ENCODE measurements at places on chromosomes 12 and 14.

DNA sequence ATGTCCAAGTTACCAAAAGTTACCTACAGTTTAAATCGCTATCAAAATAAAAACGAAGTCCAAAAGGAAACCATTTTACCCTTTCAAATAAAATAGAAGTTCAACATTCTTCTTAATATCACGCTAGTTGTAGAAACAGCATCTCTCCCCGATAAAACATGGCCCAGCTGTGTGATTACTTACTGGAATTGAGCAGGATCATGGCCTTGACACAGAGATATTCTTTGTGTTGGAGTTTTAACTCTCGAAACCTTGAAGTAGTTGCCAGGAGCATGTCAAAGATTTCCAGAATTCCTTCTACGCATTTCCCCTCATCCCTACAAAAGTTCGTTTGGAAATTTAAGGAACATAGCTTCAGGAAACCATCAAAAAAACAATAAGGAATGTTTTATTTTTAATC, 44.8 kb downstream of the ESR2 start:
- no peak for DNase-seq

DNA sequence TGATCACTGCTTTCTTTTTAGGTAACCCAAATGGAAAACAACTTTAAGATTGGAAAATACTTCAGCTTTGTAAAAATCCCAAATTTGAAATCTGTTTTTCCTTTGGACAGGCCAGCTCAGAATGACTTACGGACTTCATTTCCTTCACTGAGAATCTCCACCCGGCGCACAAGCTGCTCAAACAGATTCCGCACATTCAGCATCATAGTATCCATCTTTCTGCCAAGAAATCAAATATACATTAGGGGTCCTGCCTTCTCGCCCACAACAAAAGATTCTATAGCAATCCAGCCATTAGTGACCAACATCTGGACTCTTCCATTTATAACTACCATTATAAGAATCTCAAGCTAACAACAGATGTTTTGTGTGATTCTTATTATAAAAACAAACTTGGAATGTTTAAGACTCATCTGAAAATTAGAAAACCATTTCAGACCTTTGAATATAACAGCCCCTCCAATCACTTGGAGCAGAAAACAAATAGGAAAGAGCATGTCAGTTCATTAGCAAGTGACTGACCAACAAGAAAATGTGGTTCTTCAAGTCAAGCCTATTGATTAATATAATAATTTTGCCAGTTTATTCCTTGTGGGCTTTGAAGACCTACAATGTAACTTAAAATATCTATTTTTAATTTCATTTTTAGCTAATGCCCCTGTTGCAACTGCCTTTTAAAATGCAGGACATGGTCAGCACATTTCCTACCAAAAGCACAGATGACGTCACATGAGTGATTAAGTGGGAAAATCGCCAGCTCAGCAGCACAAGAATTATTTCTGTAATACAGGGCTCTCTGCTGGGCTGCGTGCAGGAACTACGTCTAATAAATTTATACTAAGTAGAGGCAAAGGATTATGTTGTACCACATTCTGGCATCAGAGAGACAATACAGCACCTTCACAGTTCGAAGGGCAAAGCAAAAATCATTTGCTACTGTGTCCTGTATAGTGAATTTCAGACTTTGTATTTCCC, 8.5 kb downstream of the RACGAP1 start:
- no peak for DNase-seq

- DNase-seq, result no peak
These were observed 28.7 kb upstream of the REP15 start for GRCh38 chr12:27667540-27667939.

DNA sequence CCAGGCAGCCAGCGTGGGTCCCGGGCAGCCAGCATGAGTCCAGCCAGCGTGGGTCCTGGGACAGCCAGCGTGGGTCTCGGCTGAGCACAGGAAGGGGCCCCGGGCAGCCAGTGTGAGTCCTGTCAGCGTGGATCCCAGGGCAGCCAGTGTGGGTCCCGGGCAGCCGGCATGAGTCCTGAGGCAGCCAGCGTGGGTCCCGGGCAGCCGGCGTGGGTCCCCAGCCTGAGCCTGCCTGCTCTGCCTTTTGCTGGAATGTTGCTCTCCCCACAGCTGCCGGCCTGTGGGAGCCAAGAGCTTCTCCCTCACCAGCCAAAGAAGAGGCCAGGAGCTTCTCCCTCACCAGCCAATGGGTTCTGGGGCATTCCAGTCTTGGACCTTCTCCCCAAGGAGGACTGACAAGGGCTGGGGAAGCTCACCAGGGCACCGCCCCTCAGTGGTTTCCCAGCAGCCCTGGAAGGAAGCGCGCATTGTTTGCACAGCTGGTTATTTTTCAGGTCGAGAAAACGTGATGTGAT, 15.0 kb upstream of the RFLNA start:
- DNase-seq, result no peak

DNA sequence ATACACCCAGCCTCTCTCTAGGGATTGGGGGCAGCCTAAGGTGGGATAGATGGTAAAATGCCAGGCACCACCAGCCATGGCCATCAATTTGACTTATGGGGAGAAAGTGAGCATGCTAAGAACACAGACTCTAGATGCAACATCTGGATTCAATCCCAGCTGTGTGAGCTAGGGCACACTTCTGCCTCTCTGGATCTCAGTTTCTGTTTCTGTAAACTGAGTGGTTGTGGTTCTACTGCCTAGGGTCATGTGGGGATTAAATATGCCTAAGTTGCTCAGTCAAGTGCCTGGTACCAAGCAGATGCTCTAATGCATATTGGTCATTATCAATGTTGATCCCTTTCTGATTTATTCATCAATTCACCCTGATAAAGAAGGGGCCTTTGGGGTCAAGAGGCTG, 12.6 kb upstream of the OAS1 start:
- DNase-seq, result no peak

DNA sequence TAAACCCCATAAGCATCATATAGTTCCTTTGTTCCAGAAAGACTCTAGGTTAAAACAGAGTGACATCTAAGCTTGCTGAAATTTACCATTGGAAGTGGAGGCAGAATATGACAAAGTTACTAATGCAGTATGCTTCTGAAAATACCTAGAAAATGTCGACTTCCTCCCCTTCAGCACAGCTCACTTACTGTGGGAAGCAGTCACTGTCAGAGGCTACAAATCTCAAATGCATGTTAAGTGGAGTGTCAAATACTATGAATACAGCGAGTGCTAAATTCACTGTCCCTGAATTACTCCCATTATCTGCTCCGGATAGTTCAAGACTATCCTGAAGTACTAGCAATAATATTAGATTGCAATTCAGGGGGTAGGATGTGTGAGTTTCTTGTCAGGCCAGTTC, 1454.6 kb downstream of the AACS start:
- no peak for DNase-seq

DNA sequence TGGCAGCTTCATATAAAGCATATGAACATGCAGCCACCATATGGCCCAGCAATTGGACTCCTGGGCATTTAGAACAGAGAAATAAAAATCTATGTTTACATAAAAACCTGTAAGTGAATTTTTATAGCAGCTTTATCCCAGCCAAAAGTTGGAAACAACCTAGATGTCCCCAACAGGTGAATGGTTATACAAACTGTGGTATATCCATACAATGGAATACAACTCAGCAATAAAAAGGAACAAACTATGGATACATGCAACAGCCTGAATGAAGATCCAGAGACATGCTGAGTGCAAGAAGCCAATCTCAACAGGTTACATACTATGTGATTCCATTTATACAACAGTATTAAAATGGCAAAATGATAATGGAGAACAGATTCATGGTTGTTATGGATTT, 3.7 kb downstream of the TMTC1 start:
- no peak for DNase-seq

GRCh38 chr14:22530127-22530526, 58.9 kb downstream of the DAD1 start:
- no peak for DNase-seq

GRCh38 chr12:128644664-128645296, 179.0 kb downstream of the SLC15A4 start:
- no peak for DNase-seq

DNA sequence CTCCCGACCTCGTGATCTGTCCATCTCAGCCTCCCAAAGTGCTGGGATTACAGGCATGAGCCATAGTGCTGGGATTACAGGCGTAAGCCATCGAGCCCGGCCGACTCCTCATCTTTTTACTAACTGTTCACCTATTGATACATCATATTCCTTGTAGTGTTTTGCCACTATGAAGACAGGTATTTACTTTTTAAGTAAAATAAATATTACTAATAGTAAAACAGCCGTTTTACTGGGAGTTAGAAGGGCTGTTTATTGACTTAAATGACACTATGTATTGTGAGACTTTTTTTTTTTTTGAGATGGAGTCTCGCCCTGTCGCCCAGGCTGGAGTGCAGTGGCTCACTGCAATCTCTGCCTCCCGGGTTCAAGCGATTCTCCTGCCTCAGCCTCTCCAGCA, 51.5 kb downstream of the DIP2B start:
- no peak for DNase-seq

- no peak for DNase-seq
These were observed 185.4 kb downstream of the GXYLT1 start for GRCh38 chr12:41959271-41959670.

DNA sequence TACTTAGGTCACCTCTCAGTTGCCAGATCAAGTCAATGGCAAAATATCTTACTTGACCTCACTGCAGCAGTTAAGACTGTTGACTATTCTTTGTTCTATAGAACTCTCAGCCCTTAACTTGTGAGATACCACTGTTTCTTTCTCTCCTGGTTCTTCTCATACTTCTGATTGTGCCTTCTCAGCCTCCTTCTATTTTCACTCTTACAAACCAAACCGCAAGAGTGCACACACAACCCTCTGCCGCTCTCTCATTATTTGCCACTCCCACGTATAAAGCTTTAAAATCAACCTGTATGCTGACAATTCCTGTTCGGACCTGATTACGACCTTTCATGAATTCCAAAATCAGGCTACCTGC, 4.5 kb downstream of the E2F7 start:
- DNase-seq, result no peak

DNA sequence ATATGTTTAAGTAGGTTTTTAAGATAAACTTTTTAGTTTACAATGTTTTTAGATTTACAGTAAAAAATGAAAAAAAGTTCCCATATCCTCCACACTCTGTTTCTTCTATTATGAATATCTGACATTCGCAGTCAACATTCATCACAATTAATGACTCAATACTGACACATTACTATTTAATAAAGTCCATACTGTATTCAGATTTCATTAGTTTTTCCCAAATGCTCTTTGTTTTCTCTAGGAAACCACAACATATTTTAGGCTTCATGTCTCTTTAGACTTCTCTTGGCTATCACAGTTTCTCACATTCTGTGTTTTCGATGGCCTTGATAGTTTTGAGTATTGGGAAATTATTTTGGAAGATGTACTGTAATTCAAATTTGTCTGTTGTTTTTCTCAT, 399.8 kb downstream of the SLC6A15 start:
- DNase-seq, result no peak
